ENCODE measurements at places on chromosomes 3 and 15.

GRCh38 chr15:70414626-70415025 lies 316.9 kb upstream of the TLE3 start:
- no peak for DNase-seq

DNA sequence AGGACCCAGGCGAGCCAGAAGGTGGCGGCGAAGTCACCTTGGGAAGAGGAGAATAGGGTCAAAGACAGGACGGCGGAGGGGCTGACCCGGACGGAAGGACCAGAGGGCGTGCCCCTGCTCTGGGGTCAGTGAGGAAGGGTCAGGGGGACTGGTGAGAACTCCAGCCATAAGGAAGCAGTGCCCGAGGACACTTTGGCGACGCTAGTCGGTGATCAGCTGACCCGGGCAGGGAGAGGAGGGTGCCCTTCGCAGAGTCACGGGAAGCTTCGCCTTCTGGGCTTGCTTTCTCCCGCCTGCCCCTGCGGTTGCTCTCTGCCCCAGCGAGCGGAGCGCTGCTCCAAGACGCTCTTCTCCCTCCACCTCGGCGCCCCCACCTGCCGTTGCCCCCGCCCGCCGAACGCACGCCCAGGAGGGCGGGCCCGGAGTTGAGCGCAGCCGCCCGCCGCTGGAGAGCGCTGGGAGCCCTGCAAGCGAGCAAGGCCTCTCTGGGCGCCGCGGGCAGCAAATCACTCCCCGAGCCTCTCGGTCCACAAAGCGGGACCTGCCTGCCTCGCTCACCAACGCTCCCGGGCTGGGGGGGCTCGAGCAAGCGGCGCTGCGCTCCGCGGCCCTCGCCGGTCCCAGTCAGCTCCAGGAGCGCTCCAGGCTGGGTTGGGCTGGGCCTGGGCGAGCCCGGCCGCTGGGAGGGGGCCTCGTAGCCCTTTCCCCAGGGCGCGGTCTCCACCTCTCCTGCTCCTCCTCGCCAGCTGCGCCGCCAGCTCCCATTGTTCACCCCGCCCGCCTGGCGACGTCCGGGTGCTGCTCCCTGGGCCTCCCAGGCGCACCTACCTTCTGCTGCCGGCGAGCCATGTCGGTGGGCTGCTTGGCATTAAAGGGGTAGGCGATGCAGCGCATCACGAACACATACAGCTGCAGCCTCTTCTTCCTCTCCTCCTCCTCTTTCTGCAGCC lies 1.2 kb downstream of the CADPS start:
- DNase-seq: no peak

- no peak for DNase-seq
Measured at GRCh38 chr15:49178497-49178896, 8.4 kb downstream of the GALK2 start.

GRCh38 chr3:8500989-8501370 lies 643 bp upstream of the LMCD1 start:
- no peak for DNase-seq

- no peak for DNase-seq
Measured at GRCh38 chr15:37125143-37125542, 24.8 kb upstream of the MEIS2 start.

DNA sequence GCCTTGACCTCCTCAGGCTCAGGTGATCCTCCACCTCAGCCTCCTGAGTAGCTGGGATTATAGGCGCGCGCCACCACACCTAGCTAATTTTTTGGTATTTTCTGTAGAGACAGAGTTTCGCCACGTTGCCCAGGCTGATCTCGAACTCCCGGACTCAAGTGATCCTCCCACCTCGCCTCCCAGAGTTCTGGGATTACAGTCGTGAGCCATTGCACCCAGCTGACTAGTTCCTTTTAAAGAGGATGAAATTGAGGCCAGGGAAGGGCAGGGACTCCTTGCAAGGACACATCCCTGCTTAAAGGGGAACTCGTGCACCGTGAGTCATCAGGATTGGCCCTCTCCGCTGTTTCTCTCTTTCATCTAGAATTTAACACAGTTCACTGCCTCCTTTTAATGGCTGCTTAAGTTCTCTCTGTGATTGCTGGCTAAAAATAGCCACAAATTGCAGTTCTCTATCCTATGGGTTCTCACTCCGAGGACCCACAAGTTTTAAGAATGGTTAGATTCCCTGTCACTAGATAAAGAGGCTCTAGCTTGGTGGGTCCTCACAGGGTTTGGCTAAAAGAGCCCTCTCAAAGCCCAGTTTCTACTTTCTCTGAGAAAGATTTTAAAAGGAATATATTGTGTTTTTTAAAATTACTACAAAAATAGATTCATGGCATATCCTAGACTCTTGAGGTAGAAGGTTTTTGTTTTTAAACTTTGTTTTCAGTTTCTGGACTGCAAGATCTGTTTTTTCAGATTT lies 1.4 kb downstream of the CRTAP start:
- no peak for DNase-seq

DNA sequence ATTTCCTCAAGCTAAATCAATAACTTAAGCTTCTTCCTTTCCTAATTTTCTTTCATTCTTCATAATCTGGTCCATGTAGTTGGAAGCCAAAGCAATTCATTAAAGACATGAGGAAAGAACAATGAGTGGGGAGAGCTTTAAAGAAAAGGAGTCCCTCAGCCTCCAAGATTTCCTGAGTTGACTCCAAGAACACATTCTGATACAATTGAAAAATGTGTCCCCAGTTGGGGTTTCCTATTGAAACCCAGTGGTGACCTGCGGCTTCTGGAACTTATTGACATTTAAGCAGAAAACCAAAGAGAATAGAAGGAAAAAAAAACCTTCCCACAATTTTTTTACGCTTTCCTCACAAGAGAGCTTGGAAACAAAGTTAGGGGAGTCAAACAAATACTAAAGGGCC lies 37.0 kb downstream of the ATP8B4 start:
- DNase-seq: no peak

GRCh38 chr15:100601617-100602063 lies 344 bp downstream of the LINS1 start:
- no peak for DNase-seq

DNA sequence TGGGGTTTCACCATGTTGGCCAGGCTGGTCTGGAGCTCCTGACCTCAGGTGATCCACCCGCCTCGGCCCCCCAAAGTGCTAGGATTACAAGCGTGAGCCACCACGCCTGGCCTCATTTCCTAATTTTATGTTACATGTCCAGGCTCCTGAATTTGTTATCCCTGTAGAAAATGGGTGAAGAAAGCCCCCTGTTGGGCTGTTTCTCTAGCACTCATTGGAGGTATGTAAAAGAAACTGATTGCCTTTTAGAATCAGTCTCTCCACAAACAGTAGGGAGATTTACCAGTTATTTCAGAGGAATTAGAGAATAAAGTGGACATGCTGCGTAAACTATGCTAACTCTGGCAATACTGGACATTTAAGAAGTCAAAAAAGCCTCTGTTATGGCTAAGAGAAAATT lies 364.1 kb upstream of the TBL1XR1 start:
- no peak for DNase-seq

GRCh38 chr3:62553811-62554210 lies 180.5 kb upstream of the FEZF2 start:
- no peak for DNase-seq

- DNase-seq: no peak
Measured at GRCh38 chr3:27590437-27591298, 106.5 kb upstream of the SLC4A7 start.

GRCh38 chr15:85493260-85493659 lies 112.9 kb downstream of the AKAP13 start:
- no peak for DNase-seq

GRCh38 chr15:41836713-41837454 lies 1.8 kb upstream of the PLA2G4B start:
- no peak for DNase-seq

GRCh38 chr3:127991681-127992080 lies 60.6 kb upstream of the SEC61A1 start:
- no peak for DNase-seq

- no peak for DNase-seq
Measured at GRCh38 chr3:59680919-59681318, 631.1 kb upstream of the CFAP20DC start.

DNA sequence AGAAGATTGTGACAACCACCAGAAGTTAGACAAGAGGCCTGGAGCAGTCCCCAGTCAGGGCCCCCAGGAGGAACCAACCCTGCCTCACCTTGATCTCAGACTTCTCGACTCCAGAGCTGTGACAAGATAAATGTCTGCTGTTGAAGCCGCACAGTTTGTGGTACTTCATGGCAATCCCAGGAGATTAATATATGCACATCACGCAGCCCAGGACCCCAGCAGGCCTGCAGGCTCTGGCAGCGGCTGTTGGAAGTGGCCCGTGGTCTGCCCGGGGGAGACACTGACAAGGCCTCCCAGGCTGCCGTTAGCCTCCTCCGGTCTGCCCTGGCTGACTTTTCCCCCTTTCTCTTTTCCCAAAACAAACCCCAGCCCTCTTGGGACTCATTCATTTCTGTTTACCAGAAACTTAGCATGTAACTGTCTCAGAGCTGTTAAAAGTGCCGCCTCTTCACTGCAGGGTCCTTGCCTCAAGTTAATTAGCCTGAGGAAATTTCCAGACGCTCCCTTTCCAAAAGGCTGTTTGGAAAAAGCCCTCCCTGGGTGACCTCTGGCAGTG lies 183.5 kb upstream of the LYSMD4 start:
- DNase-seq: no peak

DNA sequence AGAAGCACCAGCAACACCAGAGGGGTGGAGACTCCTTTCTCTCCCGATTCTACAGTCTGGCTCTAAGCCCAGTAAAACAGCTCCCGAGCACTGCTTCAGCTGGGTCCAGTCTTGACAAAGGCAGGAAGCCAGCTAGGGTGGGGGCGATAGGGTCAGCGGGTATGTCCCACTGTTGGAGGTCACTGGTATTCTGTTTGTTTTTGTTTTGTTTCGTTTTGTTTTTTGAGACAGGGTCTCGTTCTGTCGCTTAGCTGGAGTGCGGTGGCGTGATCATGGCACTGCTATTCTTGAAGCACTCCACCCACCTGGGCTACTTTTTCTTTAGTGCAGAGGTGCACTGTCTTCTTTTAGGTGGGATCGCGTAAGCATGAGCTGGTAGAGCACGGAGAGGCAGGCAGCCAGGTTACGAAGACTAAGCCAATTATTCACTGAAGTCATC lies 16.3 kb downstream of the GCSAM start:
- DNase-seq: no peak

DNA sequence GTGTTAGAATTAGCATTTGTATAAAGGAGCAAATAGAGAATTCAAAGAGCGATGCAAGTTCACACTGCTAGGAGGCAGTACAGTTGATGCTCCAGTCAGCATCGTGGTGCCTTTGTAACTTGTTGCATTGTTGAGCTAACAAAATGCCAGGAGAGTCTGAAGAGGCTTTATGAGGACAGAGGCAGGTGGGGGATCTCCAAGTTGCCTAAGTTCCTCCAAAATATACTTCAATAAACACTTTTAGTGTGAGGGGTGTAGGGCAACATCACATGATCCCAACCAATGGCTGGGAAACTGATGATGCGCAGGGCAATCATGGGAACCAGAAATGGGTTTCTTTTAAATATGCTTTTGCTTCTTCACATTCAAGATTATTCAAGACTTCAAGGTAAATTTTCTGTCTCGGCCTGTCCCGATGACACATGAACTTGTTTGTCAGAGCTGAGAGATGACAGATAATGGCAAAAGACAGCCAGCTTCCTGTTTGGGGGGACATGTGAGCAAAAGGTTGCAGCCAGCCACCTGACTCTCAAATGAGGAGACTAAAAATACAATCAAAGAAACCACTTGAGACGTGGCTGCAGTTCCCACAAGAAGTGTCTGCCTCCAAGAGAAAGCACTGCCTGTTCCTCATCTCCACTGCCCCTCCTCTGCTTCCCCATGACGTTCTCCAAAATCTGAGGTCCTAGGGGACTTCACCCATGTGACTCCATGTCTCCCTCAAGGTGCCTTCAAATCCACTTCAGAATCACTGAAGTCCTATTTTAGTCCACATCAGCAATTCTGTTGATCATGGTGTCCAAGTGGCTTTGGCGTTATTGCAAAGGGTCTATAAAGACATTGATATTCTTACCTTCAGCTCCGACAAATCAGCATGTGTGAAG lies 39.3 kb downstream of the KLHL6 start:
- DNase-seq: peak; percentile 50

- no peak for DNase-seq
Measured at GRCh38 chr15:52318729-52319500, 23.3 kb upstream of the MYO5C start.

DNA sequence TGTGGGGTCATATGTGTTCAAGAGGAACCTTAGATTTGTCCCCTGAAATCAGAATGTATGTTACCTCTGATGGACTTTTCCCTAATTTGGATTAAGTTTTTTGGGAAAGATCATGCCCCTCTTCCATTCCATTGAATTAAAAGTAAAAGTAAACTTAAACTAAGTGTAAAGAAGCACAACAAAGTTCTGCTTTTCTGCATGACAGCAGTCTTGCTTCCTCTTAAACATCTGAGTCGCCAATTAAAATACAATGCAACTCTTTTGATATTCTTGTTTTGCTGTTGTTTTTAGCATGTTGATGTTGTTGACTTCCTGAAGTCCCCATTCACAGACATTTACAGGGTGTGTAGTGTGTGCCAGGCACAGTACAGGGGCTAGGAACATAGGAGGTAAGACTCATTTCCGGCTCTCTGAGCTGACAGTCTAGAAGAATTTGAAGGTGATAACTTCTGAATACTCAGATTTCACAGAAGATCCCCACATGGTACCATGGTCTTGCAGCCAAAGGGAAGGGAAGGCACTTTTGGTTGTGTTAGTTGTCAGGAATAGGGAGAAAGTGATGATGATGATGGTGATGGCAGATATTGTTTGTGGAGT lies 45.0 kb downstream of the USP13 start:
- no peak for DNase-seq

DNA sequence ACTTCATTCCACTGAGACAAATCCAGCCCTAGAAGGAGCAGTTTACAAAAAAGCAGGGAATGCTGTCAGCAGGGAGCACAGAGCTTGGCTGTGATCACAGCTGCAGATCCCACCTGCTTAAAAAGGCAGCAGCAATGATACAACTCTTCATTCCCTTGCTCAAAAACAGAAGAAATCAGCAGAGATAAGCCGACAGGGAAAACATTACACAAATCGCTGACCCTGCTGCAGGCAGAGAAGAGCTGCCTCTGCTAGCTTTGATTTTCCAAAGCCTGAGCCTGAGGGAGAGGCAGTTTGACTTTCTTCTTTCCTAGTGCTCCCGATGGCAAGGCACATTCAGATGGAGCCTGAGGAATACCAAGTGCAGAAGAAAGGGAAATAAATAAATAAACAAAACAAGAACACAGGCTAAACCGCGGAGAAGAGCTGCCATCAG lies 80.2 kb downstream of the SHQ1 start:
- no peak for DNase-seq

DNA sequence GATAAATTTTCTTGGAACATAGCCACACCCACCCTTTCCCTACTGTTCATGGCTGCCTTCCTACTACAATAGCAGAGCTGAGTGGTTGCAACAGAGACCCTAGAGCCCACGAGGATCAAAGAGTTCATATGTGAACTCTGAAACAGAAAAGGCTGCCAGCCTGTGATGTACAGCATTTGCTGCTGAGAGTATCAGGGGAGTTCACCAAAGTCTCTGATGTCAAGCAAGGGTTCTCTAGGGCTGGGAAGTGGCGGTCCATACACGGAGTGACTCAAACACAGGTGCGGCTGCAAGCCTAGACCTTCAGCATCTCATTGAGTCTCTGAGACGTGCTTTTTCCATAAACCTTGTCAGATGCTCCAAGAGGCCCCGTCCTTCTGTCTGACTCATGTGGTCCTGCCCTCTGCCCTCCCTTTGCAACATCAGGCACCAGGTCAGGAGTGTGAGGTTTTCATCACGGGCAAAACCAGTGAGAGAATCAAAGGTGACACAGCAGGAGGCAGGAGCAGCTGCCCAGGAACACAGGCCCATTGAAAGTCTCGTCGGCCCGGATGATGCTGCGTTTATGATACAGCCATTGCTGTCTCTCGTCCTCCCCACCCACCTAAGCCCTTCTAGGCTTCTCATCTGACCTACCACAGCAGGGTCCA lies 42.9 kb downstream of the PCSK6 start:
- no peak for DNase-seq

GRCh38 chr3:88150371-88150770 lies 612 bp downstream of the C3orf38 start:
- peak; percentile 8 for DNase-seq

Data from activated CD4-positive, alpha-beta T cell treated with anti-CD3 and anti-CD28 coated beads, Interleukin-2, amount 50 U/mL, for 24 hours (primary cell).